ENCODE measurements at places on chromosomes 12 and 14. TPM values are rescaled to one million over a fixed set of nuclear protein-coding genes. Genes with fewer than 3 reads are reported as not detected.

Gene SMCO2
- not detected for total RNA-seq

Gene ARMH4
- total RNA-seq: 0.71 TPM

Gene DLK1
- total RNA-seq: not detected

Gene PTPN21
- 10.1 TPM for total RNA-seq

Gene AICDA
- not detected for total RNA-seq

Gene TMEM233
- 1.2 TPM for total RNA-seq

Gene CD27
- not detected for total RNA-seq

Gene GNB3
- total RNA-seq: 1.8 TPM

Gene DYRK4
- total RNA-seq: 58.3 TPM

Gene TRPV4
- total RNA-seq: 2.5 TPM

Gene DHRS2
- not detected for total RNA-seq

Gene TGM1
- 0.35 TPM for total RNA-seq

Gene PLEKHG7
- not detected for total RNA-seq

Gene TUBA1C
- total RNA-seq: 1,599 TPM

Gene PIP4P1
- 15.3 TPM for total RNA-seq

Gene LRRC43
- total RNA-seq: 11.5 TPM

Gene CCDC177
- not detected for total RNA-seq

Gene PHLDA1
- total RNA-seq: 41.8 TPM

Gene ASPG
- total RNA-seq: not detected

Gene IL26
- not detected for total RNA-seq

Gene OVCH1
- total RNA-seq: not detected

Gene SSPN
- total RNA-seq: 10.1 TPM

Gene DPF3
- 2.6 TPM for total RNA-seq

Gene CLEC12A
- total RNA-seq: not detected

Gene NFATC4
- total RNA-seq: 35.7 TPM

Gene TMEM132D
- total RNA-seq: not detected

Gene CCDC175
- total RNA-seq: not detected

Gene SCNN1A
- 0.29 TPM for total RNA-seq

Gene PRIMA1
- total RNA-seq: not detected

Gene CD4
- total RNA-seq: under 0.01 TPM

Gene GLT1D1
- total RNA-seq: not detected

Gene SLC7A8
- 6.9 TPM for total RNA-seq

Gene C14orf119
- total RNA-seq: 75.5 TPM

Gene MSRB3
- total RNA-seq: 40.4 TPM
